ENCODE measurements at places on chromosomes 12 and 14. TPM values are rescaled to one million over a fixed set of nuclear protein-coding genes. Genes with fewer than 3 reads are reported as not detected.

DNA sequence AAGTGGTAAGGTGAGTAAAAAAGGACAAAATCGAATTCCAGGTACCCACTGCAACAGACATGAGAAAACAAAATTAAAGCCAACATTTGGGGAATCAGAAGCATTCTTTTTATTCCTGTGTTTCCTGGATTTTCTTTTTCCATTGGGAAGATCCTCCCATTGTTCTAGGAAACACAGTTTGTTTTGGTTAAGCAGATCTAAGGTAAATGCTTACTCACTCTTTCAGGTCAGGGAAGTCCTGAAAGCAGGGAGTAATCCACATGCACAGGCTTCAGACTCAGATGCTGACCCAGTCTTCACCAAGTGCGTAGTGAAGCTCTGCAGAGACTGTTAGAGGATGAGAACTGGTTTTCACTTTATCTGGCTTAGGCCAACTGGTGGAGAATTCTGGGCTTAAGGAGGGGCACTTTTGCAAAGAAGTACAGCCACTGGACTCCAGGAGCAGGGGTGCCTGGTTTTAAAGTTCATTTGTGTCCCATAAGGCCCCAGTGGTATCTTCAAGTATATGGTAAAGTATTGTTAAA lies 57.7 kb downstream of the RPAP3 start:
- DNase-seq: no peak

DNA sequence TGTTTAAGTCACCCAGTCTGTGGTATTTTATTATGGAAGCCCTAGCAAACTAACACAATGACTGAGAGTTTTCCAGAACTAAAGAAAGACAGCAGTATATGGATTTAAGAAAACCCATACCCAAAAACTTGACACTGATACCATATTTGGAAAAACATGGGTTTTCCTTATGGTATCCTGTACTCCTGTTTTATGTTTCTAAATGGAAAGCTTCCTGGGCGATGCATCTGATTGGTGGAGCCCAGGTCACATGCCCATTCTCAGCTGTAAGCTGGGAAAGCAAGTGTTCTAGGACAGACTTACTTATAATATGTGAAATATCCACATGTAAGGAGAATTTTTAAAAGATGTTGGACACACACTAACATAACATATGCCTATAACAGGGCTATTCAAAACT lies 4.5 kb upstream of the RNASE4 start:
- DNase-seq: peak; percentile 48

- no peak for DNase-seq
Measured at GRCh38 chr12:69401940-69402339, 42.4 kb downstream of the YEATS4 start.

FMNL3 gene
- 6.2 TPM for total RNA-seq

DNA sequence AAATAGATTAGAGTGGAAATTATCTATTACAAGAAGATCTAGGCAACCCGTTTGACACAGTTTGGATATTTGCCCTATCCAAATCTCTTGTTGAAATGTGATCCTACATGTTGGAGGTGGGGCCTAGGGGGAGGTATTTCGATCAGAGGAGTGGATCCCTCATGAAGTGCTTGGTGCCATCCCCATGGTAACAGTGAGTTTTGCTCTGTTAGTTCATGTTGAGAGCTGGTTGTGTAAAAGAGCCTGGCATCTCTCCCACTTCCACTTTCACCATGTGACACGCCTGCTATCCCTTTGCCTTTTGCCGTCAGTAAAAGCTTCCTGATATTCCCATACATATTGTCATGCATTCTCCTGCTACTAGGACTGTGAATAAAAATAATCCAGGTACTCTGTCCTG lies 66.4 kb upstream of the FLRT2 start:
- no peak for DNase-seq

DNA sequence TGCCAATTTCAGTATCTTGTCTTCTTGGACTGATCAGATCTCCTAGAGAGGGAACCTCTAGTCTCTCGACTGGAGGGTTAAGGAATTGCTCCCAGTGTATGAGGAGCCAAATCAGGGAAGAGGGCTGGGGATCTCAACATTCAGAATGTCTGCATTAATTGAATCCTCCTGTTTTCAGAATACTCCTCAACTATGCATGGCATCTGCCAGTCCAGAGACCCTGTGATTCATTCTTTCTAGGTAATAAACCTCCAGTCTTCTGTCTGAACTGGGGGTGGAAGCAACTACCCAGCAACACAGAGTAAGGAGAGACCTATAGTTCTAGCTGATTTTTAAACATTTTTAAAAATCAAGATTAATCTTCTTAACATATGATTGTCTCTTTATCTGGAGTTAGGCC lies 92.7 kb downstream of the AKAP6 start:
- DNase-seq: no peak

DNA sequence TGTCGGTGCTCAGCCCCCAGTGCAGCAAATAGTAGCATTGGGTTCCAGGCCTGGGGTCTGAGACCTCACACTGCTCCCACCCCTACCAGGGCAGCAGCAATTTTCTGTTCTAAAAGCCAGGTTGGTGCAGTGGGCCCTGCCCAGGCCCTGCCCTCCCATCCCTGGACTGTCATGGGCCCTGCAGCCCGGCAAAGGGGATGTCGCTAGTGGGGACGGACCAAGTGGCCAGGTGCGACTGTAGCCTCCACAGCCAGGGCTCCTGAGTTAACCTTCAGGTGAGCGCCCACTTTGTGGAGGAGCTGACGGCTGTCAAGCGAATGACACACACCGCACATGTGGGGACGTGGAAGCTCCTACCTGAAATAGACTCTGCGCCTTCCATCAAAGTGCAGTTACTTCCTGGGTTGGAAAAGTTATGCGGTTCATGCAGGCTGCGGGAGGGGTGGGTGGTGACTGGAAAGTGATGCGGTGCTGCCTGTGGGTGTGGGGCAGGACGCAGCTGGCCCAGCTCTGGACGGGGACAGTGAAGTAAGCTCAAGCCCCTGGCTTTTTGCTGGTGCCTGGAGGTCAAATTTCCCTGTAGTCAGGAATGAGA lies 1.5 kb downstream of the INF2 start:
- no peak for DNase-seq

DNA sequence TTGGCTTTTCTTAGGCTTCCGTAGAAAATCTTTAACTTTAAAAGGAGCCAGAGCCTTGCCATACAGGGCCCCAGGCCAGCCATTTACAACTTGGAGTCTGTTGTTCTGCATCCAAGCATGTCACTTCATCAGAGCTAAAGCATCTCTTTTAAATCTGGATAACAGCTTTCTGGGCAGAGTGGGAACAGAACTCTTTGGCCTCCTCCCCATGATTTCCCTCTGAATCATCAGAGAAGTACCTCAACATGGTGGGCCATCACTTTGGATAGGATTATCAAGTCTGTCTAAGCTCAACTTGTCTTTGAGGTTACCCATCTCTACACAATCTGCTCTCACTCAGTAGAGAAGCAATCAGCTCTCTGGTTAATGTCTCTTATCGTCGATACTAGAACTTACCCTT lies 170.9 kb downstream of the SLC6A15 start:
- DNase-seq: no peak

Measured in PC-3 (cell line).